ENCODE measurements at places on chromosomes 12 and 14. TPM values are rescaled to one million over a fixed set of nuclear protein-coding genes. Genes with fewer than 3 reads are reported as not detected.

- no peak for DNase-seq
These were observed 126.0 kb upstream of the ATP2B1 start for GRCh38 chr12:89834676-89835075.

DNA sequence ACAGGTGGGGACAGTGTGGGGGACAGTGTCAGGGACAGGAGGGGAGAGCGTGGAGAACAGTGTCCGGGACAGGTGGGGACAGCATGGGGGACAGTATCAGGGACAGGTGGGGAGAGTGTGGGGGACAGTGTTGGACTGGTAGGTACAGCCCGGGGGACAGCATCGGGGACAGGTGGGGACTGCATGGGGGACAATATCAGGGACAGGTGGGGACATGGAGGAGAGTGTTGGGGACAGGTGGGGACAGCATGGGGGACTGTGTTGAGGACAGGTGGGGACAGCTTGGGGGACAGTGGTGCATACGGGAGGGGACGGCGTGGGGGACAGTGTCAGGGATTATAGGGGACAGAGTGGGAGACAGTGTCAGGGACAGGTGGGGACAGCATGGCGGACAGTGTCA lies 212.3 kb downstream of the TMEM121 start:
- no peak for DNase-seq

DNA sequence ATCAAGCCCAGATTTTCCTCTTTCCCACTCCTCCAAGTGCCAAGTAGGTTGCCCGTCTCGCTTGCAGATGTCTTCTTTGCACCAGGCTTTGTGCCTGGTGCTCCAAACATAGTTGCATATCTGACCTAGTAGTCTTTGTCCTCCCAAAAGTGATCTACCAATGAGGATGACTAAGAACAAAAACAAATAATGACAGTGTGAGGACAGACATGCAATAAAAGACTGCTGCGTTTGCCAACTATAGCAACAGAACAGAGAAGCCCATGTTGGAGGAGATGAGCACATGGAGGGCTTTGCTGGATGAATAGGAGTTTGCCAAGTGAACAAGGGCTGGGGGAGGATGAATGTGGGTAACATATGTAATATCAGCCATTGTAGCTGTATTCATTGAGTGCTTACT lies 15.6 kb downstream of the DTX1 start:
- no peak for DNase-seq

DNA sequence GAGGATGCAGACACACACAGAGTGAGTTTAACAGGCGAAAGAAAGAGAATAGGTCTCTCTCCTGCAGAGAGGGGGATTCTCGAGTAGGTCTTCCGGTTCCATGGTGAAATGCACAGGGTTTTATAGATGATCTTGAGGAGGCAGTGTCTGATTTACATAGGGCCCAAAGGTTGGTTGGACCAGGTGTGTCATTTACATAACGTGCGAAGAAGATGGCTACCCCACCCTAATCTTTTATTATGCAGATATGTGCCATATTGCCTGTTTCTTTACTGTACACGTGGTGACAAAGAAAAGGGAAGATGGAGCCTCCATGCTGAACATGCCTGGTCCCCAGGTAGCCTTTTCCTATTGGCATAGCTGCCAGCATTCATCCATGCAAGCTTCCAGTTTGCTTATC lies 219.8 kb downstream of the CRADD start:
- DNase-seq = no peak

- DNase-seq = no peak
These were observed 69.7 kb downstream of the RFLNA start for GRCh38 chr12:124364543-124364942.

DNA sequence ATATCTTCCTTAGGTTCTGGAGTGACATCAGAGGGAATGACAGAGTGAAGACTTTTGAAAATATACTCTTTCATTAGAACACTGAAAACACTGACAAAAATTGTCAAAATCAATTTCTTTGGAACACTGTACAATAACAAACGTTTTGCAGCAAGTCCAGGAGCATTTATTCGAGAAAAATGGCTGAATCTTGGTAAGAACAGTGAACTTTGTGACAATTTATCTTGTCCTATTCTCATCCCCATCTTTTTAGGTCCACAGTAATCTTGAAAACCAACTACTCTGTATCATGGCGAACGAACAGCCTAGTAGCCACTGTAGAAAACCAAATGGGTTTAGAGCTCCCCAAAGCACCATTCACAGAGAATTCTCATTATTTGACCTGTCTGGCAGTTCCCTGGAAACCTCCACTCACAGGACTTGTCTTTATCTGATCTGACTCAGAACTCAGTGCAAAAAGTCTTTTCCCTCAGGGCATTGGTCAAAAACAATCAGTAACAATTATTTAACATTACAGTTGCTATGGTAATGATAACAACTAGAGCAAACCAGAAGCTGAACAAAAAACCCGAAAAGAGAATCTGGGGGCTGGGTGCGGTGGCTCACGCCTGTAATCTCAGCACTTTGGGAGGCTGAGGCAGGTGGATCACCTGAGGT lies 20.3 kb upstream of the PPP2R5E start:
- DNase-seq = no peak

The SYNE2 gene
- 105 TPM for total RNA-seq

- no peak for DNase-seq
These were observed 41.1 kb downstream of the EID3 start for GRCh38 chr12:104344682-104345081.

Data from neural progenitor cell (in vitro differentiated cells).